ENCODE measurements at places on chromosomes 6 and 20.
A peak's percentile ranks its signal among the peaks of the same experiment; 100 is the strongest.

GRCh38 chr6:10995114-10995707, 48.9 kb downstream of the ELOVL2 start:
- no peak for DNase-seq

GRCh38 chr20:38452880-38453624, 17.9 kb upstream of the SNHG17 start:
- no peak for DNase-seq

GRCh38 chr20:51800872-51801121, 1.5 kb downstream of the SALL4 start:
- no peak for DNase-seq

GRCh38 chr6:109807881-109808280, 116.8 kb downstream of the FIG4 start:
- DNase-seq, result no peak

DNA sequence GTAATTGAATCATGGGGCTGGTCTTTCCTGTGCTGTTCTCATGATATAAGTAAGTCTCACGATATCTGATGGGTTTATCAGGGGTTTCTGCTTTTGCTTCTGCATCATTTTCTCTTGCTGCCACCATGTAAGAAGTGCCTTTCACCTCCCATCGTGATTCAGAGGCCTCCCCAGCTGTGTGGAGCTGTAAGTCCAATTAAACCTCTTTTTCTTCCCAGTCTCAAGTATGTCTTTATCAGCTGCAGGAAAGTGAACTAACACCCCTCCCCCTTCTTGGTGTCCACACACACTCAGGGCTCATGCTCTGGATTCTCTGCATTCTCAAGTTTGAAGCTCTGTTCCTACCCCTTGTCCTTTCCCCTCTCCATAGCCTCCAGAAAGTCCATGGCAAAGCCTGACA, 107.1 kb downstream of the THBS2 start:
- no peak for DNase-seq

- DNase-seq, result no peak
Measured at GRCh38 chr20:9053108-9053507, 15.8 kb upstream of the PLCB4 start.

DNA sequence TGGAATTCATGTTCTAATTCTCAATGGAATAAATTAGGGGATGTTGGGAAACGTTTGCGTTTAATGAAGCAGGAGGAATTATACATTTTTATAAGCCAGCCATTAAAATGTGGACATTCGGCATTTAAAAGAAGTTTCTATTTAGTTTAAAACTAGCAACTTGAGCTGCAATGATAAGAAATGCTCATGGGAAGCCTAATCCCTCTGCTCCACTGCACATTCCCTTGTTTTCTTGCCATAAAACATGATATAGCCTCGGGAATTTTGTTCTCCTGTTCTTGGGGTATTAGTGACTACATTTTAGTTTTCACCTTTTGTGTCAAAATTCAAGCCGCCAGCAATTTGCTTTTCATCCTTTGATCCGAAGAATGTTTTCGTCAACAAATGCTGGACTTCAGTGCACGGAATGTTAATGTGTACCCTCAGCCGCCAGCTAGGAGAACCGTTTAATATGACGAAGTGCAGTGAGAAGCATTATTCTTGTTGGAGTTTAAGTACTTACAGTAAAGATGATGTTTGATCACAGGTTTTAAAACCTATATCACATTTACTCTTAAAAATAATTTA, 137.9 kb downstream of the HIVEP1 start:
- DNase-seq, result no peak

GRCh38 chr20:12970372-12970821, 38.4 kb upstream of the SPTLC3 start:
- peak; percentile 32 for DNase-seq

DNA sequence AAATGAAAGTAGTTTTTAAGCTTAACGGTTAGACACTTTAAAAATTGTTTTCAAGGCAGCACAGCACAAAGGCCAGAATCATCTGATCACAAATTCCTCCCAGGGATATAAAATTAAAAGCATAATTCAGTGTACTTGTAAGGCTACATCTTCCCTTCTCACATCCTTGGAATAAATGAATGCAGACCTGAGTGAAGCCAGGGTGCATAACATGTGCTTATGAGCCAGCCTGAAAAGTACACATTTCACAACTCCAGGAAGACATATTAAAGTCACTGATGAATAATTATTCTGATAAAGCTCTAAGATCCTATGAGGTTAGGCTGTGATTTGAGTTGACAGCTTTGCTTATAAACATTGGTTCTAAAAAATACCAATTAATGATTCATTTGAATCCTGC, 163.6 kb downstream of the BTBD9 start:
- no peak for DNase-seq

DNA sequence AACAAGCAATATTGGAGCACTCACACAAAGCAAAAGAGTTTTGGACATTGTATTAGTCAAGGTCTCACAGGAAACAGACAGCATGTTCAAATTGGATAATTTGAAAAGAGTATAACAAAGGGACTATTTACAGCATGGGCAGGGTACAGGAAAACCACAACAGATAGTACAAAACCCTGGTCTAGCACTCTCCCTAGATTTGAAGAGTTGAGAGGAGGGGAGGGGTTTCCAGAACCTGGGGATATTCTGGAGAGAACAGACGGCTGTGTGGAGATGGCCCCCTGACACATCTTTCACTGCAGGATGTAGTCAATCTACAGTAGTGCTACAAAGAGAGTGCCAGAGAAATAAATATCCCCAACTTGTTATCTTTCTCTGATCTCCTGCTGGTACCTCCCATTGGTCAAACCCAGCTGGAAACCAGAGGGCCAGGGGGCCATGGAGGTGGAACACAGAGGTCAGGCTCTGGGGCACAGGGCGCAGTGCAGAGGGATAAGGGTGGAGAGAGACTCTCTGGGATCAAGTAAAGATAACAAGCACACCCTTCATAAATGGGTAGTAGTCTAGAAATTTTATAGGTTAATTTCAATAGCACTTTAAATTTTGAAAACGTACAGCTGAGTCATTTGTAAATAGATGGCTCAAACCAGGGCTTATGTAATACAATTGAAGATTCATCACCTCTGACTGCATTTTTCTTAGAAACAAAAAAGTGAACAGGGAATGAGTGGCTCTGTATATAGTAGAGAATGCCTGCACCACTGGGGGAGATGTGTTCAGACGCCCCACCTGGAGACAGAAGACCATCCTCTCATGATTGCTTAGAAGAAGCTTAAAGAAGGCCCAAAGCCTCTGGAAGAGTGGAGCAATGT, 25.7 kb downstream of the RCAN2 start:
- no peak for DNase-seq

GRCh38 chr6:25027221-25027916, 91.6 kb upstream of the RIPOR2 start:
- no peak for DNase-seq

DNA sequence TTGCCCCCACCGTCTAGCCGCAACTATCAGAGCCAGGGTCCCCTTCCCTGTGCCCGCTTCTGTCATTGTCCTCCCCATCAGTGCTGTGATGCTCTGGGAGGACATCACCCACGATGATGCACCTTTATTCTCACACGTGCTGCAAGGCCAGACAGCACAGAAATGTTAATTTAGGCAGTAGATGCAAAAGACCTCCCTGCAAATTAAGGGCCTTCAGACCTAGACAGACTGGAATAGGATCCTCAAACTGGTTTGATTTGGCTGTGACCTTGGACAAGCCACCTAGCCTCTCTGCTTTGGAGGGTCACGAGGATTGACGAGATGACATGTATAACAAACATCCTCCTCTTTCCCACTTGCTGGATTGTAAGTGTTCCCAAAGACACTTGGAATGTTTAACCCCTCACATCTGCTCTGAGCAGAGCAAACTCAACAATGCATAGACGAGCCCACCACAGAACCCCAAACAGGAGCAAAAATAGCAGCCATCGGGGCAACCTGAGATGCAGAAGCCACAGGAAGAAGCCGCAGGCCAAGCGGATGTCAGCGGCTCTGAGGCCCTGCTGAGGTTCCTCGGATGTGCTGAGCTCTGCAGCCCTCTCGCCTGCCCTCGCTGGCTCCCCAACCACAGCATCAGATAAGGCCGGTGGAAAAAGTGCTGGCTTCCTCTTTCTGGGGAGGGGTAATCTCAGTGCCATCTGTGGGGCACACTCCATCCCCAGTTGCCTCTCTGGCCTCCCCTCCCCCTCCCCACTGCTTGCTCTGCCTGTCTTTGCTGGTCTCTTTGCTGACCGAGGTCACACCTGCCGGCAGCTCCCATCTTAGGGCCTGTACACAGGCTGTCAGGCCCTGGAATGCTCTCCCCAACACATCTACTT, 35.3 kb downstream of the TOX2 start:
- DNase-seq, result no peak

DNA sequence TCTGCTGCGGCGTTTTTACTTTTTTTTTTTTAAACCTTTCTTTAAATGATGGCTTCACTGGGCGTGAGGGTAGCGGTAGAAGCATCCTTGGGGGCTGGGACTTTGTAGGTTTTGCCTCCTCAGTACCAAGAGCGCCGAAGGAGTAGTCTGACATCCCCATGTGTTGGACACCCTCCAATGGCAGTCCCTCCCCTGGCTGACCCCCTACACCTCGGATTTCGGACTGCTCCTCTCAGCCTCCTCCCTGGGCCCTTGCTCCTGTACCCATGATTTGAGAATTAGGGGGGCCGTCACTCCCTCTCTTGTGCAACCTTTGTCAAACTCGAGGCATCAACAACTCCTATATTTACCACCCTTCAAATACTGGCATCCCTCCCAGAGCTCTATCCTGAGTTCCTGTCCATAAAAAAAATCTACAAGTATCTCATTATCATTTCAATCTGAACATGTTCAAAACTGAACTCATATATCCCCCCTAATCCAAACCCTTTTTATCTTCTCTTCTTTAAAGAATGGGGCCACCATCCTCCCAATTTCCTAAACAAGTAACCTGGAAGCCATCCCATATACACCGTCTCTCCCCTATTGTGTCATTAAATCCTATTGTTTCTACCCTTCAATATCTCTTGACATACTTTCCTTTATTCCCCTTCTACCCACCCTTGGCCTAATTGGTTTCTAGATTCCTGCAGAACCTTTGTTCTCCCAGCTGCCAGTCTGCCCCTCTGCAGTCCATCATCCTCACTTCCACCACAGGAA, 1.2 kb upstream of the ARFGEF3 start:
- DNase-seq, result no peak

DNA sequence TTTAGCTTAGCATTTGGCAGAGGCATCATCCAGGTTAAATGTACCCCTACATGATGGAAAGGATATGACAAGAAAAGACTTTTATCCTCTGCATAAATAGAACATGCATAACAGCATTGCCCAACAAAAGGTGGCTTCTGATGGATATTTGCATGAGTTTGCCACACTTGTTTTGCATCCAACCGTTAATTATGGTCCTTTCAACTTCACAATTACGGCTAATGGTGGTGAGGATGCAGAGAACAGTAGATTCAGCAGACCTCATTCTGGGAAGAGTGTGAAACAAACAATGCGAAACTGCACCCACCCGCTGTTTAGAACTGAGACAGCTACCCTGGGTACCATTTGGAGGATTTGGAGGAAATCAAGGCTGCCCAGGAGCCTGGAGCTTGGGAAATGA, 690.9 kb upstream of the CHD6 start:
- no peak for DNase-seq

- DNase-seq, result no peak
Measured at GRCh38 chr20:18851629-18852028, 38.0 kb downstream of the SCP2D1 start.

GRCh38 chr6:99138445-99138844, 190.7 kb upstream of the FBXL4 start:
- DNase-seq, result no peak

- DNase-seq, result no peak
Measured at GRCh38 chr6:142796571-142796970, 148.4 kb downstream of the HIVEP2 start.

DNA sequence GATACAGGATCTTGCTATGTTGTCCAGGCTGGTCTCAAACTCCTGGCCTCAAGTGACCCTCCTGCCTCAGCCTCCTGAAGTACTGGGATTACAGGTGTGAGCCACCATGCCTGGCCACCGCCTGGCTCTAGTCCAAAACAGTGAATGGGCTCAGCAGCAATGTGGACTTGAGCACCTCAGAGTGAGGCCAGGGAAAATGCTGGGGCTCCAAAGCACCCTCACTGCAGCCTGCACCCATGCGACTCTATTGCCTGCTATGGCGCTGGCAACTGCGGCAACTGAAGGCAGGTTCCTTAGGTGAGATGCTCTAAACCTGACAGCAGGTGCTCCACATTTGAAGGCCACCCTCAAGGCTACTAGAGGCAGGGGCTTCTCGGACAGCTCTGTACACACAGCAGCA, 26.5 kb downstream of the MAP1LC3A start:
- DNase-seq, result no peak

DNA sequence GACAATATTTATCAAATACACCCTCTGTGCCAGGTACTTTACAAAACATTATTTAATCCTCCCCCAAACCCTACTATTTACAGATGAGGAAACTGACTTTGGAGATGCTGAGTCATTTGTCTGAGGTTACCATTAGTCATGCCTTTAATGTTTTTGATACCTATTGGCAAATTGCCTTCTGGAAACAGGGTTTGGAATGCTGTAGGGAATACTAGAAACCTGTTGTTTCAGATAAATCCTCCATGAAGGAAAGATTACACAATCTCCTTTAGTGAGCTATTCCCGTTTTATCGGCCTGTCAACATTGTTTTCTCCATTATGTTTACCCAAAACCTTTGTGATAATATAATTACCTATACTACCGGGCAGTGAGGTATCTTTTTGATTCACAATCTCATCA, 93.6 kb upstream of the ADGRF1 start:
- peak; percentile 70 for DNase-seq

DNA sequence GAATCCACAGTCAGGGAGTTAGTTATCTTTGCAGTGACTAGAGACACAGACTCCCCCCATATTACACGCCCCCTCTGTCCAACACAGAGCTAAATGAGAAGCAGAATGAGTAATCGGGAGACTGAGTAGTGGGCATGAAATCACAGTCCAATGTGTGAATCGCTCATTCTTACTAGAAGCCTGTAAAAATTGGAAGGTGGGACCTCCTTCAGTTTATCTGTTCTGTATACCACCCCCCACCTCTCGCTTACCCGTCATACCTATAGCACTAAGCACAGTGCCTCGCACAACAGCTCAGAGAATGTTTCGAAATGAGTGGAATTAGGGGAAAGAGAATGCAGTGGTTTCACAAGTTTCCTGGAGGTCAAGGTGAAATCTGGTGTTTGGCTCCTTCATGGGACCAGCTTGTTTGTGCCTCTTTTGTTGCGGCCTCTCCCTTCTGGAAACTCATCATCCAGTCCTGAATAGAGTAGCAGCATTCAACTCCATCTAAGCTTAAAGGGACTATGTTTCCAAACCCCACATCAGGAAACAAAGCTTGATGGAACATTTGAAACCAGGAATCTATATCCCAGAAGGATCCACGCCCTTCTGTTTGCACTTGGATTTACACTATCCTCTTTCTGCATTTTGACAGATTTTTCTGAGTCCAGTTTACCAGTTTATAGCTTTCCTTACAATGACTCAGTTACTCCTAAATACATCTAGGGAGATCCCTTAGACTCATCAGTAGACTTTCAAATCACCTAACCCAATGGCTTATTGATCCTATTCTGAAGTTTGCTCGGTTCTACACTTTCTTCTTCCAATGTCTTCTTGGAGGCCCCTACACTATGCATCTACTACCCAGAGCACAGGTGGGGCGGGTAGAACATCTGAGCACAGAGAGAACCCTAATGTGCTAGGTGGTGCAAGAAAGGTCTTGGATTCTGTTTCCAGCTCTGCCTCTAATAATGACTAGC, 59.2 kb upstream of the PIM1 start:
- no peak for DNase-seq

All from smooth muscle cell of the brain vasculature (primary cell).